ENCODE measurements at places on chromosomes 13 and 19. TPM values are rescaled to one million over a fixed set of nuclear protein-coding genes. Genes with fewer than 3 reads are reported as not detected.

The CGB8 gene
- total RNA-seq, result not detected

The ZNF536 gene
- total RNA-seq, result not detected

The FREM2 gene
- not detected for total RNA-seq

The GRK1 gene
- total RNA-seq, result not detected

The DENND1C gene
- total RNA-seq, result not detected

The COG6 gene
- 17.4 TPM for total RNA-seq

The DACH1 gene
- under 0.01 TPM for total RNA-seq

The CYP2A6 gene
- total RNA-seq, result not detected

The CKAP2 gene
- total RNA-seq, result 2.1 TPM

The NXNL1 gene
- not detected for total RNA-seq

The CD33 gene
- total RNA-seq, result not detected

The BCL2L12 gene
- total RNA-seq, result 3.0 TPM

The CACNG7 gene
- total RNA-seq, result 0.47 TPM

The ANKLE1 gene
- total RNA-seq, result 0.38 TPM

The KLC3 gene
- 0.23 TPM for total RNA-seq

The ZBTB32 gene
- total RNA-seq, result not detected

The SLC44A2 gene
- 37.4 TPM for total RNA-seq

The ZNF615 gene
- total RNA-seq, result 17.6 TPM

The KIR2DL1 gene
- not detected for total RNA-seq

The GATAD2A gene
- 30.1 TPM for total RNA-seq

The LGI4 gene
- total RNA-seq, result 0.15 TPM

The ADGRE2 gene
- 0.35 TPM for total RNA-seq

All from smooth muscle cell of the coronary artery (primary cell).